KG1 (cell line): ENCODE measurements at places on chromosomes 2 and 18.

- no peak for DNase-seq
Observed at GRCh38 chr2:54341656-54342055, 85.6 kb upstream of the TSPYL6 start.

- no peak for DNase-seq
Observed at GRCh38 chr18:49723648-49724180, 89.6 kb downstream of the ACAA2 start.

DNA sequence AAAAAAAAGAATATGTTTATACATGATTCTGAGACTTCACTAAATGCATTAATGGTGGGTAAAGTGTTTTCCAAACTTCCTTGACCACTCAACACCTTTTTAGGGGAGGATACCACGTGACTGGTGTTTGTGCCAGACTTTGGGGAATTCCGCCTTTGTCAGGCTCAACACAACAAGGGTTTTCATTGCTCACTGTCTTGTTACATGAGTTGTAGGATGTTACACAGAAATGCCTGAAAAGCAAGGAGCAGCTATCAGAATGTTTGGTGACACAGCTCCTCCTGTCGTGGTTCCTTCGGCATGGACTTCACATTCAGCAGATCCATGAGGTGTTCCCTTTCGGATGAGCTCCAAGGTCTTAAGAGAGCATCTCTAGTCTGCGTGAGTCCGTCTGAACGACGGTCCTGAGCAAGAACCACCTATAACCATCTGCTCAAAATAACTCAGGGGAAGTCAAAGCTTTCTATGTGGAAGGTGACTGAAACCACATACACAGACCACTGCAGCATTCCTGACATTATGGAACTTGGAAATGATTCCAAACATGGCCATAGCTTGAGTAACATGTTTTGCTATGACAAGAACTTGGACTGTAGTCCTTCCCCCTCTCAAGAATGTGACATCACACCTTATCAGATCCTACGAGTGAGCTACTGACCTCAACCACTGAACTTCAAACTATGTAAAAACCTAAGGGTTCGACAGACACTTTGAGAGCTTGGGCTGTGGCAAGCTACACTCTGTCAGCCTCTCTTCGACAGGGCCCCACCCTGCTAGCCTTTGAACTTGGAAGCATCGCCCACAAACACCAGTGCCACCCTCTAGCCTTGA lies 57.5 kb downstream of the MCFD2 start:
- no peak for DNase-seq

DNA sequence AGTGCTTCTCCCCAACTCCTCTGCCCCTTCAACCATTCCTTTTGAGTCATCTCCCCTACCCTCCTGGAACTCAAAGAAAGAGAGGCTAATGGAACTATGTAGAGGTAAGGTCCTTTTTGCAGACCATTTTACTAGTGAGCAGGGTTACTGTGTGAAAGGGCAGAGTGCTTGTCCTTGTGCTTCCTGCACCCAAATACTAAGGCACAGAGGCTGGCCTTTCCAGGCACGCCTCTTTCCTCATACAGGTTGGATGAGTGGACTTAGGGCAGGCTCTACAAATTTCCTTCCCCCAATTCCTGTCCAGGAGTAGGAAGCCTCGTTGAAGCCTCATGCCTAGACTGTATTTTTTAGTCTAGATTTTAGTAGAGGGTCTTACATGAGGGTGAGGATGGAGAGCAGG lies 288.8 kb upstream of the SLC14A2 start:
- DNase-seq = no peak

- no peak for DNase-seq
Observed at GRCh38 chr2:773256-774160, 96.3 kb upstream of the TMEM18 start.

- DNase-seq = no peak
Observed at GRCh38 chr2:125471963-125472362, 1184.0 kb upstream of the GYPC start.

- no peak for DNase-seq
Observed at GRCh38 chr2:9844576-9844975, 1.3 kb downstream of the TAF1B start.

GRCh38 chr2:39127973-39128372 lies 7.1 kb upstream of the SOS1 start:
- no peak for DNase-seq

DNA sequence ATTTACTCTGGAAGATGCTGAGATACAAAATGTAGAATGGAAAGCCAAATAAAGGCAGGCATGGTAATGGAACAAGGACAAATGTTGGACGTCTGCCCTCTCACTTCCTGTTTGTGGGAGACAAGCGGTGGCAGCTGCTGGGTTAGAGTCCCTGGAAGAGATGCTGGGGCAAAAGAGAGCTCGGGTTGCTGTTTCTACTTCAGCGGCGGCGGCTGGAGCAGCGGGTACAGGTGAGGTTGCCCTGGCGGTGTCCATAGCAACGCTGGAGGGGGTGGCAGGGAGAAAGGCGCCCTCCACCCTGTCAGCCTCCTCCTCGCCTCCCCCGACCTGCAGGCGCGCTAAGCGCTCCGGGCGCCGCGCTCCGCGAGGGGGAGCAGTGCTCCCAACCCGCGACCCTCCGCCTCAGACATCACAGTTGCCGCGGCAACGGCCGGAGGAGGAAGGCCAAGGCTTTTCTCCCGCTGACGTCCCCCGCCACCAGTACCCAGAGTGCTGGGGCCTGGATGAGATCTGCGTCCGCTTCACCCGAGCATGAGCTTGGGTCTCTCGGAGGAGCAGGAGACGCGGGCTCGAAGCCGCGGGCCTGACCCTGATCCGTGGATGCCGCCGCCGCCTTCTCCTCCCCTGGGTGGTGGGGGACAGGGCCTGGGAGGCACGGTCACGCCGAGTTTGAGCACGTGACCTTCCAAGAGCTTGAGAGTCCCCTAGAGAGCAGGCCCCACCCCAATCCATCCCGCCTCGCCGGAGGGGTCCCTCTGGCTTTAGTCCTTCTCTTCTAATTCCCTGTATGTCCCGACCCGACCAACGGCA lies 65.6 kb downstream of the NOL4 start:
- DNase-seq = no peak

GRCh38 chr2:105652014-105652796 lies 92.5 kb upstream of the NCK2 start:
- no peak for DNase-seq
